ENCODE measurements at places on chromosomes 12 and 14.

- DNase-seq: peak; percentile 84
Observed at GRCh38 chr12:12870465-12870864, 20.9 kb upstream of the GPRC5A start.

GRCh38 chr12:98644433-98644711 is 216 bp downstream of the IKBIP start:
- no peak for DNase-seq

GRCh38 chr14:60805841-60806430 is 71.4 kb downstream of the MNAT1 start:
- peak; percentile 9 for DNase-seq

GRCh38 chr12:53159195-53159839 is 21.2 kb upstream of the ZNF740 start:
- peak; percentile 66 for DNase-seq

DNA sequence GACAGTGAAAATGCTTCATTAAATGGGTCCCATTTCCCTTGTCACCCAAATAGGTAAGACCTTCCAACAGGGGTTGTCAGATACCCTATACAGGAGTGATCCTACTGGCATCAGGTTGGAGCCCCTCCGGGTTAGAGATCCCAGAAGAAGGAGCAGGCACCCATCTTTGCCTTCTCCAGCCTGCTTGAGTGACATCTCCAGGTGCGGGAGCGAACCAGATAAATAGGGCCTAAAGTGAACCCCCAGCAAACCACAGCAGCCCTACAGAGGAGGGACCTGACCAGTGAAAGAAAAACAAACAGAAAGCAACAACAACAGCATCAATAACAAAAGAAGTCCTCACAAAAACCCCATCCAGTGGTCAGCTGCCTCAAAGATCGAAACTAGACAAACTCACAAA is 182.2 kb downstream of the SLC5A8 start:
- DNase-seq: no peak

GRCh38 chr14:54487771-54488170 is 1.0 kb downstream of the GMFB start:
- DNase-seq: peak; percentile 59

DNA sequence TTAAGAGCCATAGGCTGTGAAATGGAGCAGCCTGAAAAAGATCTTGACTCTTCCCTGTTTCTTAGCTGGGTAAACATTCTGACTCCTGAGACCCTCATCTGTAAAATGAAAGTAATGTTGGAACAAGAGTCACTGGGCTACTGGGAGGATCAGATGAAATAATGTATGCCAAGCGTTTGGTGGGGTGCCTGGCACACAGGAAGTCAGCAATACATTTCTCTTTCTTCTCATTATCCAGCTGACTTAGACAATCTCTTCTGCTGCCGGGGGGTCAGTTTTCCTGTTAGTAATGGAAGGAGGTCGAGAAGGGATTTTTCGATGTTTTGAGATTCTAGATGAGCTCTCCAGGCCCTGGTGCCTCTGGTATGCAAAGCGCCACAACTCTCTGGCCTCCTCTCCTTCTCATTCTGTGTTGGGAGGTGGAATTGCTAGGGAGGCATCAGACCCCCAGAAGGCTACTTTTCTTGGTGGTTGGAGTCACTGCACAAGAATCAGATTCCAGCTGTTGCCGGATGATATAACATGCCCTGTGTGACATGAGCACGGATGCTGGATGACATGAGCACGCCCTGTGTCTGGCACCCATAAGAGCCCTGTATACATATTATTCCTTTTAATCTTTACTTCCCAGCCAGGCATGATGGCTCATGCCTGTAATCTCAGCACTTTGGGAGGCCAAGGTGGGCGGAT is 4.3 kb downstream of the OASL start:
- DNase-seq: no peak

DNA sequence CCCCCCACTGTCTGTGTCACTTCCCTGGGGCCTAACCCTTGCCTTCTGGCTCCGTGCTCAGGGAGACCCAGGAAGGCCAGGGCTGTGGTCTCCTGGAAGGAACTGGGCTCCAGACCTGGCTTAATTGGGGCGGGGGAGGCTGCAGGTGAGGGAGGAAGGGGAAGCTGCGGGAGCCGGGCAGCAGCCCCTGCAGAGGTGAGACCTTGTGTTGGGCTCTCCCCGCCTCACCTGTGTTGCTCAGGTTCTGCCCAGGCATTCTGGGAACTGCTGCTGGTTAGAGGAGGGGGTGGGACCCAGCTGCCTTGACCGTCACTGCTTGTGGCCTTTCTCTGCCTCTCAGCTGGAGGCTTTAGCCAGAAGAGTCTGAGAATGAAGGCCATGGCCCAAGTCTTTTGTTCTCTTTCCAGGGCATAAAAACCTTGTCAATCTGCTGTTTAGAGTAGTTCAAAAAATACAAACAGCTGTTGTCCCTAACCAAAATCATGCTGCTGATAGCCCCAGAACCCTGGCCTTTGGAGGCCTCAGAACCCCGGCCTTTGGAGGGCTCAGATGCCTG is 247.6 kb downstream of the CHST11 start:
- DNase-seq: no peak

DNA sequence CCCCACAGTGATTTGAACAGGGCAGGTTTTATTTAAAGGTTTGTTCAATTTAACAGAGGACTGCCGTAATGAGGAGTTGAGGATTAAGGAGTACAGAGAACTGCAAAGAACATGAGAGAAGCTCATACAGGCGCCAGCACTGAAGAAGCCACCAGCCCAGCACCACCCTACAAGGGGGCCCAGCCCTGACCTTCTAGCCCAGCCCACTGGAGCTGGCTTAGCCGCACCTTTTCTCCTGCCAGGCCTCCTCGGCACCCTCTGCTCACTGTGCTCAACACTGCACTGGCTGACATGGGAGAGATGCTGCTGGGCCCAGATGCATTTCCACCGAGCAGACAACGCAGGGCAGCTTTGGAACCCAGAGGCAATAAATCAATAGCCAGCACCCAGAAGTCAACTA is 36.5 kb upstream of the SFSWAP start:
- DNase-seq: no peak

DNA sequence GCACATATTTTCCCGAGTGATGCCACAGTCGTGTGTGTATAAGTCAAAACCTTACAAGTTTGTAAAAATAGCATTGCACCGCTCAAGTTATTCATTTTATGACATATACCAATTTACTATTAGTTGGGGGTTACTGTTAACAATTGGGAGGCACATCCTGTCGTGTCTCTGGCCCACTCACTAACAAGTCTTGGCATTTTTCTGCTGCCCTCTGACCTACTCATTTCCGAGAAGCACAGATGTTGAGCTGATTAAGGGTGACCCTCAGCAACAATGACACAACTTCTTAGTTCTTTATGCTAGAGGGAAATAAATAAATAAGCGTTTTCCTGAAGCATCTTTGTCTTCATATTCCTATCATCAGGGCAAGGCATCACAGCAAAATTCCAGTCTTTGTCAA is 6.8 kb upstream of the ATG14 start:
- peak; percentile 81 for DNase-seq
